Stimulated activated CD8-positive, alpha-beta memory T cell treated with anti-CD3 and anti-CD28 coated beads, Interleukin-7, amount 100 ng/mL, for 48 hours (primary cell): ENCODE measurements at places on chromosomes 5 and 9.

GRCh38 chr5:81495286-81495685, 101.4 kb upstream of the ACOT12 start:
- no peak for DNase-seq

- DNase-seq: no peak
Observed at GRCh38 chr9:132412089-132412488, 2.1 kb downstream of the CFAP77 start.

DNA sequence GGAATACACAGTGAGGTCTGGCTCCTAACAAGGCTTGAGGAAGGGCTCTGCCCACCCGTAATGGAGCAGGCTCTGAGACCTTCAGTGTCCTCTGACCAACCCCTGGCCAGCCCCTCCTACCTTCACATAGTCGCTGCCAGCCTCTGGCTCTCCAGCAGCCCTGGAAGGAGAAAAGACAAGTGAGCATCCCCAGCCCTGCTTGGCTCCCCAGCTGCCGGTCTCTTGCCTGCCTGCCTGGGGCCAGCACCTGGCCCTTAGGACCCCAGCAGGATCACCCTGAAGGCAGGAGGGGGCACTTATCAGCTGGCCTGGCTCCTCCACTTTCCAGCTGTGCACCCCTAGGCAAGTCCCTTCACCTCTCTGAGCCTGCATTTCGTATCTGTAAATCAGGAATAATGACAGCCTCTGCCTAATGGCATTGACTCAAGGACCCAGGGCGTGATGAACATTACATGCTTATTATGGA, 16.9 kb downstream of the SH2D3C start:
- DNase-seq: no peak

GRCh38 chr9:2291980-2292704, 277.0 kb downstream of the SMARCA2 start:
- no peak for DNase-seq

DNA sequence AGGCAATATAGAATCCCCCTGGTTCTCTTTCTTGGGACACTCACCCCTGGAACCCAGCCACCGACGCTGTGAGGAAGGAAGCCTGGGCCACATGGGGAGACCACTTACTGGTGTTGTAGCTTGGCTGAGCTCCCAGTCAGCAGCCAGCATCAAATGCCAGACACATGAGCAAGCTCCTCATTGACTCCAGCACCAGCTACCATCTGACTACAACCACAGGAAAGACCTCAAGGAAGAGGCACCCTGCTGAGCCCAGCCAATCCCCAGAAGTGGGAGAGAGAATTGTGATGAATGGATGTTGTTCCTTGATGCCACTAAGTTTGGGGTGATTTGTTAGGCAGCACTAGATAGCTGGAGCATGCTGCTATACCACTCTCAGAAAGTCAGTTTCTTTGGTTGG, 36.0 kb downstream of the BNIP1 start:
- no peak for DNase-seq

DNA sequence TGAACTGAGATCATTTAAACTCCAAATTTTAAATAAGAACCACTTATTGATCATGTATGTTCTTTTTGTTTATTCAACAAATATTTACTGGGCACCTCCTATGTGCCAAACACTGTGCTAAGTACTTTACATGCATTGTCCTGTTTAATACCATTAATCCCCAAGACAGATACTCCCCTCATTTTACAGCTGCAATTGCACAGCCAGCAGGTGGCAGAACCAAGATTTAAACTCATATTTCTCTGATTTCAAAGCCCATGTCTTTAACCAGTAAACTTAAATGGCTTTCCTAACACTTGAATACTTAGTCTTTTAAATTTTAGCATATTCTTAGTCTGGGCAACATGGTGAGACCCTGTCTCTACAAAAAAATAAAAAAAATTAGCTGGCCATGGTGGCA, 43.4 kb upstream of the KIAA1958 start:
- DNase-seq: no peak

DNA sequence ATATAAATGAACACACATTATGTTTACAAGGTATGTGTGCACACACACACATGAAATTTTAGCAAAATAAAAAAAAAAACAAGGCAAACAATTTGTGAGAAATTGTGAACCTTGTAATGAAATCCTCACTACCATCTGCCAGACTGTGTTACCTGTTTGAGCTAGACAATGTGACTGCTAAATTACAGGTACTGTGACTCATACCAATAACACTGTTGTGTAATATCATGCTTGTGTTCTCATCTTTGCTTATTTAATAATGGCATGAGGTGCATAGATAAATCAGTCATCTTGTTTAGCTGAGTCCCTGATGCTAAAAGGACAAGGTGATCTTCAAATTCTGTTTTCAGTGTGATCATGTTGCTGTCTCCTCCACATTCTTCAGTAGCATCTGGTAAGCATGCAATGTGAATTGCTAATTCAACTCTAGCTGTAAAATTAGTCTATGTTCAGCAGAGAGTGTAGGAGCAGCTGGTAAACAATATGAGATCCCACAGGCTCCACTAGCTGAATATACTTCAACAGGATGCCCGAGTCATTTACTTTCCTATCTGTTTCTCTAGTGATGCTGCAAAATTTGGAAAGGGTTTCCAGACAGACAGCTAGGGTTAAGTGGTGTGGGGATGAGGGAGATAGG, 966.3 kb upstream of the C9orf72 start:
- DNase-seq: no peak

- DNase-seq: no peak
Observed at GRCh38 chr9:101738566-101739183, at the start of gene GRIN3A. GRIN3A (minus strand) TSS chr9:101738647; CDS start chr9:101737979, 668 bp downstream.

- no peak for DNase-seq
Observed at GRCh38 chr5:163727028-163727427, 221.6 kb downstream of the MAT2B start.

- no peak for DNase-seq
Observed at GRCh38 chr5:87277279-87277835, 9.7 kb downstream of the RASA1 start.

DNA sequence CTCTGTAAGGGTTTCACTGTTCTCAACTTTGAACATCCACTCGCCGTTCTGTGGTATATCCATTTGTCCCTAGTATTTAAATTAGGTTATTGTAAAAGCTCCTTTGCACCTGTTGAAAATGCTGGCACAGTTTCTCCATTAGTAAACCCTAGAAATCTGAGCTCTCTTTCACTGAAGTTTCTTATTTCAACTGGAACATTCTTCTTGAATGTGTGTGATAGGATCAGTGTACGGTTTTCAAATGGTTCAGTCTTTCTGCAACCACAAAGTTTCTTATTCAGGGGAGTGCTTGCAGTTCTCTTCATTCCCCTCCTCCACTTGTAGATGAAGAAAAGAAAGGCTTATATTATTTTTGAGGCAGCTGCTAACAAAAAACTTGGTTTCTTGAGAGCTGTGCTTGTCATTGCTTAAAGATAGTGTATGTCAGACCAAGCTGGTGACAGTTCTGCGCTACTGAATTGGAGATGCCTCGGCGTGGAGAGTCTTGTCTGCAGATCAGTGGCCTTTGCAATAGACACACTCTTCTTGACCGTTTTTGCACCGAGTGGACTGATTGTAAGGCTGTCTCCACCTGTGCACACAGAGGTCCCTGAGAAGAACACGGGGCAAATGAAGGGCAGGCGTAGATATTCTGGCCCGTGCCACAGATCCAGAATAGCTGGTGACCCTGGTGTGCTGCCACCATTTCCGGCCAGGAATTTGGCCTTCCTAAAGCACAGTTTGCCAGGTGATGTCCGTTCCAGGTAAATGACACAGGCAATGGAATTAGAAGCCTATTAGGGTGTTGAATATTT, 102.2 kb downstream of the TRIO start:
- no peak for DNase-seq

DNA sequence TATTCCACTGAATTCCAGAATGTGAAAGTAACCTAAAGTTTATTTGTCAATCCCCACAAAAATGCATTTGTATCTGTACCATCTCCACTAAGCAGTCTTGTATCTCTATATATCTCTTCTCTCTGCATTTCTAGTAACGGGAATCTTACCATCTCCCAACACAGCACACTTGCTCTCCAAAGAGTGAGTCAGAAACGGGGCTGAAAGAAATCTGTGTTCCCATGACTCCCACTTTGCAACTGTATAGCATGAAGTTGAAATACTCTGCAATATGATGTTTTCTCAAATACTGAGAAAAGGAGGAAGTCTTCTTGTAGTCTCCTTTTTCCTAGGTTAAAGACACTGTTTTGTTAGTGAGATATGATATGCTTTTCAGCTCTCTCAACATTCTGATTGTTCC, 848.8 kb upstream of the ACO1 start:
- DNase-seq: no peak

GRCh38 chr5:150302301-150303069, at the start of gene ARSI:
ARSI (minus strand) TSS chr5:150302905; CDS start chr5:150302373, 532 bp downstream.
- DNase-seq: no peak

DNA sequence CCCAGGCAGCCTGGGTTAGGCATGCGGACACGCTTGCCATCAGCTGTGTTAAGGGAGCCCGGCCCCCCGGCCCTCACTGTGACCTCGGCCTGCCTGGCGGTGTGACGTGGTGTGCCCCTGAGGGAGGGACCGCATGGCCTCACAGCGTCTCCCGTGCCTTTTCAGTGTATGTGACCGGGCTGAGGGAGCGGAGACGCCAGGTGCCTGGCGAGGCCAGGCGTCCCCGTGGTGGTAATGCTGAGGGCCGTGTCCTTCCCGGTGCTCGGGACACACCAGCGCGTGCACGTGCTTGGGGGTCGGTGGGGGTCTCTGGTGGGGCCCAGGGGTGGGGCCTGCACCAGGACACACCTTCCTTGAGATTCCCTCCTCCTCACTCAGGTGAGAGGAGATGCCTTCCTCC, 10.9 kb downstream of the RNU6ATAC start:
- DNase-seq: no peak

GRCh38 chr5:124843596-124843899, 97.1 kb upstream of the ZNF608 start:
- DNase-seq: no peak

GRCh38 chr9:27943501-27943900, 370.2 kb upstream of the C9orf72 start:
- DNase-seq: no peak

GRCh38 chr5:132661231-132662003, 3.4 kb downstream of the IL13 start:
- DNase-seq: no peak

DNA sequence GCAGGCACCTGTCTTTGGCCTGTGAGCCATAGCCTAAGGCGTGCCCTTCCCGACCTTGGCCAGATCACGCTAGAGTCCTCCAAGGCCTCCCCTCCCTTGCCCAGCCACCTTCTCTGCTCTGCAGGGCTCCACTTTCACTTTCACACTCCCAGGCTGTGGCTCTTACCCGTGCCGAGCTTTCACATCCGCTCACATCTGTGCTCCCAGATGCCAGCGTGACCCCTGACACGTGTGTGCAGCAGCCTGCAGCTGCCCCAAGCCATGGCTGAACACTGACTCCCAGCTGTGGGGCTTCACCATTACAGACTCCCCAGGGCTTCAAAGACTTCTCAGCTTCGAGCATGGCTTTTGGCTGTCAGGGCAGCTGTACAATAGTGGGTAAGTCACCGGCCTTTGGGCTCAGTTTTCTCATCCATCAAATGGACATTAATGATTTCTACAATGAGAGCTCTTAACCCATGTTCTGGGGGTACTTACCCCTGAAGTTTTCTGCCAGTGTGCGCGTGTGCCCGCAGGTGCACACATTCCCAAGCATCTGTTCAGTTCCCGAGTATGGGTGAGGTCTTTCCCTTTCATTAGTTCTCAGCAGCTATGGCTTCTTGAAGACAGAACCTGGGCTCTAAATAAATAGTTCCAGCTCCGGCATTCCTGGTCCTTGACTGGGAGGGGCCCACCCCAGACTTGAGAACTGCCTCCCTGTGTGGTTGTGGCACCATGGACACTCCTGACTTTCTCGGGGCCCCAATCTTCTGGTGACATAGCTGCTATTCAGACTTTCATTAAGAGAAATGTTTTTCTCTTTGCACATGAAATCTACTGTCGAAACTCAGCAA, 118.6 kb downstream of the RGS3 start:
- peak; percentile 81 for DNase-seq

DNA sequence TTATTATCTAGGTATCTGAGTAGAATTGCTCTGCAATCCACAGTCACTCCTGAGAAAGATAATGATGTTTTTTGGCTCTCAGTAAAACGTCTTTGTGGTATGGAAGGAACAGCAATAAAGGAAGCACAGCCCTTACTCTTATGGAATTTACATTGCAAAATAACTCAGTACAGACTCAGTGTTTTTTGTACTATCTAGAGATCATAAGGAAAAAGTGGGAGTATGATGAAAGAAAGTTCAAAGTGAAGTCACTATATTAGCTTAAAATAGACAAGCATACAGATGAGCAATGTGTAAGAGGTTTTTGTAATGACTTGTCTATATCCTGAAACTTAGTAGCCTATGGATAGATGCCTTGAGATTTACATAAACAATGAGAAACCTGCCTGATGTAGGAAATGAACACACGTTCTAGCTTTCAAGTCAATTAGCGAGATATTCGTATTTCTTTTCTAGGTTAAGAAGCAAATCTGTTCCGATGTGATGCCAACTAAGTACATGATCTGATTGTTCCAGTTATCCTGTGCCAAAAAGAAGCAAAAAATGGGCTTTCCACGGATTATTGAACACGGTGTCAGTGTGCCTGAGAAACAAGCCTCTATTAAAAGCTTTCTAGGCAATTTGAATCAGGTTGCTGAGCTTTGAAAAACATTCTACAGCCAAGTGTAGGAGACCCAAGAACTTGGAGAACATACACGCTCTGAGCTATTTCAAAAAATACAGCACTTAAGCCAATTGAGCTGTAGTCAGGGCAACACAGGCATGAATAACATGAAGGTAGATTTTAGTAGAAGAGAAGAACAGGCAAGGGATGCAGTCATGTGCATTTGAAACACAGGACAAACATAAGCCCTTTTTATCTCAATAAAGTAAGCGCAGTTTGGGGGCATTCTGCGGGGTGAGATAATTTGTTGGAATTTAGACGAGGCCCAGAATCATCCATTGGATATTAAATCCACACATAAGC, 86.3 kb upstream of the TAF11L2 start:
- no peak for DNase-seq

DNA sequence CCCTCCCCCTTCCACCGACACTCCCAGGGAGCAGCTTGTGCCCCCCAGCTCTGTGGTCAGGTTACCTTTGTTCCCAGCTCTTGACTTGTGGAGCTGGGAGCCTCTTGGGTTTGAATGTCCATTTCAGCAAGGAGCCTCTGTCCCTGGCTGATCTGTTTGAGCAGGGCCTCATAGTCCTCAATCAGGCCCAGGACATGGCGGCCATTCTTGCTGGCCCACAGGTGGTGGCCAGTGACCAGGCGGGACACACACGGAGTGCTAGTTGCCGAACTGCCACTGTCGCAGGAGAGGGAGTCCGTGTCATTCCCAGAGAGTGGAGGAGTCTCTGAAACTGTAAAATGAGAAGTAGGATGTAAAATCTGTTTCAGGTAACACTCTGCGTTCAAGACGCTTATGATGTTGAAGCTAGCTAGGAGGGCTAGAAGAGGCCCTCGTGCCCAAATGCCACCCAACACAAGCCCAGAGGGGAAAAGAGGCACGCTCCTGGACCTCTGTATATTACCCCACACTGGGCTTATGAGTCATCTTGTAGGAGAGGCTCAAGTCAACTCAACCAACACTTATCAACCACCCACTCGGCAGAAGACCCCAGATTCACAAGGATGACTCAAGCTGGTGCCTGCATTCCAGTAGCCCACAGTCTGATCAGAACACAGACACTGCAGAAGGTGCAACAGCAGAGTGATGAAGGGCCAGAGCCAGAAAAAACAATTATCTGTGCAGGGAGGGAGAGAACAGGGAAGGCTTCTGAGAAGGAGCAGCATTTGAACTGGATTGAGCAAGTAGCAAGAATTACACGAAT, 177.0 kb downstream of the CDK5RAP2 start:
- DNase-seq: peak; percentile 7
